MCF 10A (cell line): ENCODE measurements at places on chromosomes 12 and 14.

DNA sequence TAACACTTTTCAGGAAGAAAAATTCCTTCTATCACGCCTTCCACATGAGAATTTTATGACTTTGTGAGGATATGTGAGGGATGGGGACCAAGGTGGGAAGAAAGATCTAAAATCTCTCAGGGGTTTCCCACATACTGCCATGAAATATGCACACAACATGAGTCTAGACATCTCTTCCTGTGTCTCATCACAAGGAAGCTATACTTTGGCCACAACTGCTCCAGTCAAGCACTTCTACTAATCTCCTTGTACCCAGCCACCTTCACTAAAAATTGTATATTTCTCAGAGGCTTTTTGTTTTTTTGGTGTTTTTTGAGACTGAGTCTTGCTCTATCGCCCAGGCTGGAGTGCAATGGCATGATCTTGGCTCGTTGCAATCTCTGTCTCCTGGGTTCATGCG lies 3.2 kb downstream of the OSBPL8 start:
- no peak for DNase-seq

DNA sequence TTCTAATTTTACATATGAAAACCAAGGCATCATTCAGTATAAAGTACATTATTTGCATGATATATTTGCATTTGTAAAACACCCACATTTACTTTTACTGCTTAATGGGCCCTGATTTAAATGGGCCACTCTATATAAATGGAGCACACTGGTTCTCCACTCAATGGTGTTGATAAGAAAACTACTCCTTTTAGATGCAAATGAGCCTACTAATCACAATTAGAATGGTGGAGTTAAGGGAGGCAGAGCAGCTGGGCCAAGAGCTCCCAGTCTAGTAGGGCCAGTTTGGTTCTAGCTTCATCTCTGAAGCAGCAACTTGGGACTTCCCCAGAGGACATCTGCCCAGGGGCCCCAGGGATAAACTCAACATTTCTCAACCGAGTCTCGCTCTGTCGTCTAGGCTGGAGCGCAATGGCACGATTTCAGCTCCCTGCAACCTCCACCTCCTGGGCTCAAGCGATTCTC lies 120.7 kb downstream of the FOXN3 start:
- DNase-seq: no peak

- DNase-seq: no peak
These were observed 775 bp downstream of the OR10P1 start for GRCh38 chr12:55637467-55637866.

DNA sequence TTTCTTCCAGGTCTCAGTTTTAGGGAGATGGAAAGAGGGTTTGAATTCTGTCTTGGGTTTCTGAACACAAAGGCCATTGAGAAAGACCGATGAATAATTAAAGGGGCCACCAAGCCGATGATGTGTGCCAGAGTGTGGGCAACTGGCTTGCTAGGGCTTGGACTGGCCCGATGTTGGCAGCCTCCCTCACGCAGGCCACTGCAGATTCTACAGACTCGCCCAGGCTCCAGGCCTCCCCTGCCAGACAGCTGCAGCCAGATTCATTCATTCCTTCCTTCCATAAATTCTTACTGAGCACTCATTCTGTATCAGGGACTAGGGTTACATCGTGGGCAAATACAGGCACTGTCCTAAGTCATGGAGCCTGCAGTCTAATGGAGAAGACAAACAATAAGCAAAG lies 34.9 kb downstream of the ACTN1 start:
- no peak for DNase-seq

DNA sequence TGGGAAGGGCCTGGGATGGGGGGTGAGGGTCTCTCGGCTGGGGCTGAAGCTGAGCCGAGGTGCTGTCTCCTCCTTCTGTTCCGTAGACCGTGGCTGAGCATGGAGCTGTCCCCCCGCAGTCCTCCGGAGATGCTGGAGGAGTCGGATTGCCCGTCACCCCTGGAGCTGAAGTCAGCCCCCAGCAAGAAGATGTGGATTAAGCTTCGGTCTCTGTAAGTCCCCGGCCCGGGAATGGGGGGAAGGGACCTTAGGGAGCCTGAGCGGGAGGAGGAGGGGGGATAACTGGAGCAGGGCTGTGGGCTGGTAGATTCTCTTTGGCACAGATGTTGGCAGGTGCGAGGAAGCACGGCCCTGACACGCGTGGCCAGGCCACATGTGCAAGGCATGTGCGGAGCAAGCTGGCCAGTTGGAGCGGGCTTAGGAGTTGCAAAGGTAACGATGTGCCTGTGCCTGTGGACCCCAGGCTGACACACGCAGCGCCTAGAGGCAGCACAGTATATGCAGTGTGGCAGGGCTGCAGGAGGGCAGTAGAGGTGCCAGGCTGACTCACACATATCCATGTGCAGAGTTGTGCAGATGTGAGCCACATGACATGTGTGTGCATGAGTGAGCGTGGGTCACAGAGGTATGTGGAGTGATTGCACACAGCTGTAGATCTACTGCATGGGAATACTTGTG lies 512 bp downstream of the PDE1B start:
- DNase-seq: peak; percentile 17

GRCh38 chr12:52082988-52083637 lies 3.6 kb downstream of the SMIM41 start:
- peak; percentile 54 for DNase-seq

DNA sequence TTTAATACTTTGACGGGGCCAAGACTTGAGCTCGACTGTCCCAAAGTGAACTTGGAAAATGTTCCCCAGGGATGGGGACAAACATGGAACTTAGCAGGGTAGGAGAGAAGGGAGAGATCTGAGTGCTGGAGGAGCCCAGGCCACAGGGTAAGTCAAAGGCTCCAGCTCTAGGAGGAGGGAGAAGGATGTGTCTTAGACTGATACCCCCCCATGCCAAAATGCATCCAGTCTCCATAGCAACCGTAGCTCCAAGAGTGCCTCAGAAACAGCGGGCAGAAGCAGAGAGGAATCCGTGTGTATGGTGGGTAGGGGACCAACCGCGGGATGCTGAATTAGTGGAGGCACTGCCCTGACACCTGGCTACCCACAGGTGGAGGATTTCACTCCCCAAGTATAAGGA lies 845 bp upstream of the AGAP2 start:
- no peak for DNase-seq

DNA sequence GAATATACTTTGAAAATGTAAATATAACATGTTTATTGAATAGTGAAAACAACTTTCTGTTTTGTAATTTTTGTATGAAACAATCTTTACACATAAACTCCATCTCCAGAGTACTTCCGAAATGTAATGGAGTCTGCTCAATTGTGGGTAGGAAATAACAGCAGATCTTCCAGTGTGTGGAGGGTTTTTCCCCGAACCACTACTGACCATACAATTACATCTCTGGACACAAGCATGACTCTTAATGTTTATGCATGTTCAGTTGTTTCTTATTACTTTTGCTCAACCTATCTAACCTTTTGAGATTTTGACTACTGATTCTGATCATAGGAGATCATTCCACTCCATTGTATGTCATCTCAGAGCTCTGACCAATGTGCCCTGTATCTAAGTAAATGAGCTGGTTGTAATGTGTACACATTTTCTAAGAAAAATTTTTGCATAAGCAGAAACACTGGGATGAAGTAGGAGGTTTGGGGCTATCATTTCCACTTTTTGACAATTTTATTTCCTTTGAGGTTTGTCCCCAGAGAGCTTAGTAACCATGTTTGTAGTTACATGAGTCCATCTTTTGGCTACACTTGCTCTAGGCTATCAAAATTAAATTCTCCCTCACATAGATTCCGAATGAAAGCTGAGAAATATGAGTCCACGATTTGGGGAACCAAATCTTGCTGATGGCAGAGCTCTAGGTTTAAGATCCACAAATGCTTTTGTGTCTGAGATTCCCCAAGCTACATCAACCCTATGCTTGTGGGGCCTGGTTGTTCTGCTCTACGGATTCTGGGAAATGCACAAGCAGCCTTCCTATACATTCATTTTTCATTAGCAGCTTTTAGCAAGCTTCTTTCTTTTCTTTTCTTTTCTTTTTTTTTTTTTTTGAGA lies 21.4 kb upstream of the CLEC4D start:
- DNase-seq: no peak

DNA sequence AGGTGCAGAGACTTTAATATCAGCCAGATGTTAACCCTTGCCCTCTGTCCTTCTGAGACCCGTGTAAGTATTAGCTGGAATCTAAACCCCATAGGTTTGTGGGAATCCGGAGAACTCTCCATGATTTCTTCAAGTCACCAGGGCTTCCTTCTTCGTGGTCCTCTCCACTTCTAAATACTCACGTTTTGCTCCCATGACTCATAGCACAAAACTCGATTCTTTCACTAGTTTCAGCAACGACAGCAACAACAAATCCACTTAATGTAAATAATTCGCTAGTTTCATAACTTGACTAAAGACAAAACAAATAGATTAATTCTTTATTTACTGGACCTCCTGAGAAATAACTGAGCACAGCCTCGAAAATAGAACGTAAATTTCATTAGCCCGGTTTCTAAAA lies 4.4 kb upstream of the CLEC2A start:
- no peak for DNase-seq

- DNase-seq: peak; percentile 87
These were observed 148.4 kb upstream of the SYT10 start for GRCh38 chr12:33587784-33588712.

GRCh38 chr12:72839696-72840095 lies 567.5 kb downstream of the TRHDE start:
- DNase-seq: no peak

GRCh38 chr12:30700216-30700900 lies 4.7 kb upstream of the IPO8 start:
- no peak for DNase-seq

DNA sequence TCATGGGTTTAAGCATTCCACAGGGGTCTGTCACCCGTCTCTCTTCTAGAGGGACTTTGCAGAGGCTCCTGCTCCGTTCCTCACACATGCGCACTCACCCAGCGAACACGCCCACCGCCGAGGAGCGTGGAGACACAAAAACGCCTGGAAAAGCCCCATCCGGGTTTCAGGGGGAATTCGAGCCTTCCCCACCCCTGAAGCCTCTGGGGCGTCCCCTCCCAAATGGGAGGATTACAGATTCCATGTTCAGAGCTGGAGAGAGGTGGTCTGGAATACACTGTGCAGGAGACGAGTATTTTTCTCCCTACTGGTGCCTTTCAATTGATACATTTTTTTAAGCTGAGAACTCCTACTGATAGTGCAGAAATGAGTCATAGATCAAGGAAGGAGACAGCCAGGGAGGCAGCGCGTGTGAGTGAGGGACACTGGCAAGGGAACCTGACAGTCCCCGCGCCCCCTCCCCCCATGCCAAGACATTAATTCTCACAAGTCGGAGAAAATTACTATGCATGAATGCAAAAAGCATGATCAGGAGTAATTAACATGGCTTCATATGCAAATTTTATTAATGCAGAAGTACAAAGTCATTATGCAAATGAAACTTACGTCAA lies 36.9 kb downstream of the BCL11B start:
- no peak for DNase-seq

GRCh38 chr12:75120311-75120711 lies 89.3 kb downstream of the KCNC2 start:
- DNase-seq: peak; percentile 90

DNA sequence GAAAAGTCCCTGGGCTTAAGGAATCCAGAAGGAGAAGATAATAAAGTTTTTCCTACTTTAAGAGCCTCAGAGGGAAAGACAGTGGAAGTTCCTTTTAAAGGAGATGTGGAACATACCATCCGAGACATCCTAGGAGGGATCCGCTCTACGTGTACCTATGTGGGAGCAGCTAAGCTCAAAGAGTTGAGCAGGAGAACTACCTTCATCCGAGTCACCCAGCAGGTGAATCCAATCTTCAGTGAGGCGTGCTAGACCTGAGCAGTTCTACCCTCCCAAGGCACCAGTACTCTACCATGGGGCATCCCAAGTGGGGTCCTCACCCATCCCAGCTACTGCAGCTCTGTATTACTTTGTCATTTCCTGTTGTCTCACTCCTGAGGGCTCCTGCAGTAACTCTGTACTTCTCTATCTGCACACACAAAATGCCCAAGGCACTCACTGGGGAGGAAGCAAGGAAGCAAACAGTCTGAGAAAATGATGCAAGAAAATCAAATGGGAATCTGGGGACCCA lies 3.8 kb downstream of the TINF2 start:
- DNase-seq: no peak

- DNase-seq: no peak
These were observed 667.8 kb downstream of the NOVA1 start for GRCh38 chr14:25929881-25930615.

DNA sequence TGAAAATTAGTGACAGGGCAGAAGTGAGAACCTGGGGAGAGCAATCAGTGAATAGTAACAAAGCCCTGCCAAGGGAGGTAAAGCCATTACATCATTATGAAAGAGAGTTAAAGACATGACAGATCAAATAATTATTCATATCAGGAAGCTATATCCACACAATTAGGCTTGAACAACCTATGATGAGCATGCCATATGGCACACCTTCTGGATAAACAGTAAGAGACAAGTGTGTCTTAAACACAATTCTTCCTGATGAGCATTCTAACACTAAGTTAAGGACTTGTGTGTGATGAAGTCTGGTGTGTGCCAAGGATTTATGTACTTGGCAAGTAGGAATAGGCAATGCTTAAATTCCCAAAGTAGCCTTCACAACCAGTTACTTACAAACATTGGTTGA lies 76.1 kb downstream of the GALNT4 start:
- no peak for DNase-seq

GRCh38 chr12:56040963-56041551 lies 661 bp upstream of the RPS26 start:
- DNase-seq: no peak

- no peak for DNase-seq
These were observed 21.3 kb downstream of the SUSD6 start for GRCh38 chr14:69632593-69633151.

DNA sequence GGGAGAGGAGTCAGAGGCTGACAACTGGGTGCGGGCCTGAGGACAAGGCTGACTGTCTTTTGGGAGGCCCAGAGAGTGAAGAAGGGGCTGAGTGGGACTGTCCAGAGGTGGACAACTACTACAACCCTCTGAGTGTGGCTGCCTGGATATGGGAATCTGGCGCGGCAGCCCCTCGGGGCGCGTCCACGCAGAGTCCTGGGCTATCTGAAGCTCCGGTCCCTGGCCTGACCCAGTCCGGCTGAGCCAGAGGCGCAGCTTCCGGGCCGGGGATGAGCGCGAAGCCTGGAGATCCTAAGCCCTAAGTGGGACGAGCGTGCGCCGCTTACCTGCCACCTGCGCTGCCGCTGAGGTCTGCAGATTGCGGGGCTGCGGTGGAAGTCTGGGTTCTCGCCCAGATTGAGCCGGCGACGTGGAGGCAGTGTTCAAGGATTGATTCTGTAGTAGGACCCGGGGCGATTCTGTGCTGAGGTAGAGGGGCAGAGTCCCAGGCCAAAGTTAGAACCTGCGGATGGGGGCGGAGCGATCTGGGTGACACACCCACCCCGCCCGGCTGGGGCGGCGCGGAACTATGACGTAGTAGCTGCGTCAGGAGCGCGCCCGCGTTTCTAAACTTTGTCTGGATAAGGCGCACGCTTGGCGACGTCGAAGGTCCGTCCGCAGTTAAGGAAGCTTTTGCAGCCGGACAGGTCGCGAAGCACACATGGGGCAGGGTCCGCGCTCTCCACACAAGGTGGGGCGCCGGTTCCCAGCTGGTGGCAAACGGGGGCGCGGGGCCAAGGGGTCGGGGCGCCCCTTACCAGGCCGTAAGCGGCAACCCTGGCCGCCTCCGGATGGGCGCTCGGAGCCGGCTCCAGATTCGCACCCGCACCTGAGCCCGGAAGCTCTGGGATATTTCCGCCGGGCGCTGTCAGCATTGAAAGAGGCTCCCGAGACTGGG lies at the start of the genes DHRS1 and NOP9:
Gene DHRS1 (minus strand): TSS at position 526 of the 937 bp plus-strand sequence. CDS start 674 bp downstream, outside the sequence.
Gene NOP9 (plus strand): TSS at position 596 of the 937 bp plus-strand sequence. CDS start 105 bp downstream, at position 701.
- DNase-seq: peak; percentile 91
